SJCRH30 (cell line): ENCODE measurements at places on chromosomes 7 and 10.

GRCh38 chr10:110042891-110043290, 35.1 kb downstream of the ADD3 start:
- H3K4me1 ChIP-seq: no peaks in the 10 kb centered on the region
- H3K27ac ChIP-seq: no peak overlapping the region
- H3K36me3 ChIP-seq: no peaks in the 10 kb centered on the region
- DNase-seq: no peak
- no peaks in the 10 kb centered on the region for H3K27me3 ChIP-seq

- H3K36me3 ChIP-seq: no peaks in the 10 kb centered on the region
- peaks cover 18% of the 10 kb centered on the region for H3K4me1 ChIP-seq
- no peak overlapping the region for H3K4me3 ChIP-seq
- H3K27ac ChIP-seq: no peak overlapping the region
- no peak for DNase-seq
Measured at GRCh38 chr7:105799006-105799405, 77.4 kb downstream of the ATXN7L1 start.

- H3K4me1 ChIP-seq: peaks cover 6% of the 10 kb centered on the region
- DNase-seq: no peak
Measured at GRCh38 chr7:99440195-99440594, 1.5 kb downstream of the CPSF4 start.

DNA sequence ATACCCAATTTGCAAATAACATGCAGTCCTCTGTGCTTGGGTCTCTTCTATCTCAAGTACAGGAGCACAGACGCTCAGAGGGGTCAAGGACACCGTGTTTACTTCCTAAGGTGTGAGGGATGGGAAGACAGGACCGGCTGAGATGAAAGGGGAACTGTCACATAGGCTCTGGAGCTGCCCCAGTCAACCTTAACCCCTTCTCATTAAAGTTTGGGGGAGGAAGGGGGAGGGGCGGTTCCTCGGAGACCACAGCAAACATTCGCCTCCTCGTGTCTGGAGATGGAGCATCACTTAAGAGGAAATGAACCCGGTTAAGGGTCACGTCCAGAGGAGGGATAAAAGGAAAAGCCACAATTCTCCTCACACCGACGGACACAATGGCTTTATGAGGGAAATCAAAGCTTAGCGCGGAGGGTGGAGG, 1.1 kb downstream of the SH3PXD2A start:
- H3K27ac ChIP-seq: no peak overlapping the region; the same call in 1 of the 2 replicates
- peaks cover 24% of the 10 kb centered on the region for H3K4me1 ChIP-seq
- H3K36me3 ChIP-seq: no peaks in the 10 kb centered on the region
- DNase-seq: peak; percentile 49
- no peaks in the 10 kb centered on the region for H3K27me3 ChIP-seq

- DNase-seq: no peak
- no peak overlapping the region for H3K4me3 ChIP-seq
- no peaks in the 10 kb centered on the region for H3K36me3 ChIP-seq
- H3K4me1 ChIP-seq: no peaks in the 10 kb centered on the region
Measured at GRCh38 chr10:4329225-4329624, 496.8 kb upstream of the AKR1E2 start.

- peaks cover 8% of the 10 kb centered on the region for H3K27me3 ChIP-seq
- no peaks in the 10 kb centered on the region for H3K36me3 ChIP-seq
- no peak overlapping the region for H3K4me3 ChIP-seq
Measured at GRCh38 chr7:52959336-52959735, 76.1 kb upstream of the POM121L12 start.

- no peaks in the 10 kb centered on the region for H3K4me1 ChIP-seq
- H3K4me3 ChIP-seq: no peak overlapping the region
- no peaks in the 10 kb centered on the region for H3K36me3 ChIP-seq
- H3K27ac ChIP-seq: no peak overlapping the region
Measured at GRCh38 chr7:34902182-34902581, 135.1 kb downstream of the DPY19L1 start.

GRCh38 chr10:110160522-110160921, 46.9 kb upstream of the MXI1 start:
- DNase-seq: no peak
- H3K27me3 ChIP-seq: no peaks in the 10 kb centered on the region; the same call in 1 of the 2 replicates
- no peak overlapping the region for H3K4me3 ChIP-seq
- H3K27ac ChIP-seq: no peak overlapping the region

- peaks cover 6% of the 10 kb centered on the region; the same call in 1 of the 2 replicates for H3K36me3 ChIP-seq
- no peaks in the 10 kb centered on the region for H3K27me3 ChIP-seq
- H3K4me3 ChIP-seq: no peak overlapping the region
- H3K27ac ChIP-seq: no peak overlapping the region
- no peak for DNase-seq
Measured at GRCh38 chr10:18619016-18619415, 32.4 kb downstream of the NSUN6 start.

- H3K4me1 ChIP-seq: no peaks in the 10 kb centered on the region
- H3K27ac ChIP-seq: no peak overlapping the region
- DNase-seq: peak; percentile 69
- H3K36me3 ChIP-seq: no peaks in the 10 kb centered on the region
- H3K4me3 ChIP-seq: no peak overlapping the region
- H3K27me3 ChIP-seq: peaks cover 12% of the 10 kb centered on the region; the same call in 1 of the 2 replicates
Measured at GRCh38 chr7:153381275-153382040, 621.9 kb downstream of the ACTR3B start.

- H3K27ac ChIP-seq: no peak overlapping the region
- DNase-seq: no peak
- no peaks in the 10 kb centered on the region for H3K36me3 ChIP-seq
- no peak overlapping the region for H3K4me3 ChIP-seq
Measured at GRCh38 chr10:86316990-86317389, 49.6 kb downstream of the GRID1 start.

- H3K27ac ChIP-seq: no peak overlapping the region
- no peaks in the 10 kb centered on the region for H3K36me3 ChIP-seq
- peaks cover 4% of the 10 kb centered on the region; the same call in 1 of the 2 replicates for H3K4me1 ChIP-seq
- H3K4me3 ChIP-seq: no peak overlapping the region
- peak; percentile 60 for DNase-seq
Measured at GRCh38 chr10:24849501-24850299, 102.7 kb downstream of the PRTFDC1 start.

DNA sequence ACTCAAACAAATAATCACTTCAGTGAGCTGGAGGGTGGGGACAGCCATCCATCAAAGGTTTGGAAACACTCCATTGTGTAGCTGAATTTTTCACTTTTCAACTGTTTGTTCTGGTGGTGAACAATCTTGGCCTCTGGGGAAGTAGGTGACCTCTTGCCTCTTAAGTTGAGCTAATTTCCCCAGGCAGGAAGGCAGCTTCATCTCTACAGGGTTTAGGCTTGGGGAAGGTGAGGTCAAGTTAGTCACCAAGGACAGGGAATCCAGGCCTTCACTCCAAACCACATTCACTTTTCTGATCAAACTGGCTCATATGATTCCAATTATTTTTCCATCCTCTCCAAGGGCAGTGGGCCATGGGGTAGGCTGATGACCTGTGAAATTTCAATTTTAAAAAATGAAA, 138.3 kb upstream of the HABP2 start:
- no peak overlapping the region for H3K4me3 ChIP-seq
- no peaks in the 10 kb centered on the region for H3K4me1 ChIP-seq
- no peak for DNase-seq
- no peak overlapping the region for H3K27ac ChIP-seq
- no peaks in the 10 kb centered on the region; the same call in 1 of the 2 replicates for H3K27me3 ChIP-seq
- H3K36me3 ChIP-seq: no peaks in the 10 kb centered on the region

GRCh38 chr10:31020209-31020608, 11.5 kb downstream of the ZNF438 start:
- no peak overlapping the region for H3K27ac ChIP-seq
- H3K36me3 ChIP-seq: no peaks in the 10 kb centered on the region
- H3K4me1 ChIP-seq: no peaks in the 10 kb centered on the region; the same call in 1 of the 2 replicates
- DNase-seq: no peak
- no peak overlapping the region for H3K4me3 ChIP-seq

DNA sequence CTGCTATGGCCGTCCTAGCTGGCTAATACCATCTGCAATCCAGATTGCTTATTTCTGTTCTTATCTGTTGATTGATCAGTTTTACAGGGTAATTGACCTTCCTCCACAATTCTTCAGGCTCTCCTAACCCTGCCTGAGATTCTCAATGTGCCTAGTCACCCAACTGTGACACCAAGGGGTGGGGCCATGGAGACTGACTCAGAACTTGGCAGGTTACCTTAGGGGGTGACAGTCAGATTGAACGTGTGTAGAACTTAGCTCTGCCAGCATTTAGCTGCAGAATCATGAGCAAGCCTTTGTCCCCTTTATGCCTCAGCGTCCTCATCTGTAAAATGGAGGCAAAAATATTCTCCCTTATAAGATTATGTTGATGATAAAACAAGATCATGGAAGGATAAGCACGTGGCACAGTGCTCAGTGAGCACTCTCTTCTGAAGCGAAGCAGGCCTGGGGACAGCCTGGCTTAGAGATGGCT, 19.1 kb upstream of the LEP start:
- H3K27ac ChIP-seq: no peak overlapping the region
- H3K4me3 ChIP-seq: no peak overlapping the region
- H3K36me3 ChIP-seq: no peaks in the 10 kb centered on the region
- H3K4me1 ChIP-seq: peaks cover 6% of the 10 kb centered on the region; the same call in 1 of the 2 replicates

GRCh38 chr7:150751702-150752101, 14.5 kb downstream of the GIMAP5 start:
- no peak overlapping the region for H3K27ac ChIP-seq
- peaks cover 17% of the 10 kb centered on the region for H3K27me3 ChIP-seq
- DNase-seq: no peak
- no peak overlapping the region for H3K4me3 ChIP-seq
- H3K36me3 ChIP-seq: no peaks in the 10 kb centered on the region

GRCh38 chr10:99403674-99404073, 26.8 kb downstream of the GOT1 start:
- no peak for DNase-seq
- H3K36me3 ChIP-seq: peaks cover 52% of the 10 kb centered on the region
- no peaks in the 10 kb centered on the region for H3K27me3 ChIP-seq
- H3K4me1 ChIP-seq: no peaks in the 10 kb centered on the region
- H3K27ac ChIP-seq: no peak overlapping the region

GRCh38 chr10:101902032-101902819, 58.6 kb upstream of the KCNIP2 start:
- H3K4me1 ChIP-seq: peaks cover 31% of the 10 kb centered on the region
- H3K4me3 ChIP-seq: no peak overlapping the region
- no peaks in the 10 kb centered on the region for H3K36me3 ChIP-seq
- no peak overlapping the region for H3K27ac ChIP-seq
- no peak for DNase-seq

DNA sequence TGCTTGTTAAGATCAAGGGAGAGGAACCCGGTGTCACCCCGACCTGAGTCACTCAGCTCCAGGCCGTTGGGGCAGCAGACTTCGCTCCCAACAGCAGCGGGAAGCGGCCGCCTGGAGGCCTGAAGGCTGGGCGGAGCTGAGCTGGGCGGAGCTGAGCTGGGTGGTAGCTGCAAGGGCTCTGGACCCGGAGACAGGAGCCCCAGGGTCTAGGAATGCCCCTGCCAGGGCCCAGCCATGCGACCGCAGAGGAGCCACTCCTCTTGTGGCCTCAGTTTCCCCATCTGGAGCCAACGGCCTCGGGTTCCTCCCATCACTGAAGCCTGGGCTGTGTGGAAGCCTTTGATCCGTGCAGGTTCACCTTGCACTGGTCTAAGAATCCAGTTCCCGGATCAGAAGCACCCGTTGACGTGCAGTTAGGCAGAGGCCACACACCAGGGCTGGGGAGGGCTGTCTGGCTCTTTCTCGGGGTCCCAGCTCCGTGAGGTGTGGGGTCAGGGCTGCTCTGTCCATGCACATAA, 21.9 kb upstream of the DPYSL4 start:
- no peaks in the 10 kb centered on the region for H3K36me3 ChIP-seq
- no peaks in the 10 kb centered on the region for H3K4me1 ChIP-seq
- DNase-seq: no peak
- no peak overlapping the region for H3K4me3 ChIP-seq
- no peaks in the 10 kb centered on the region for H3K27me3 ChIP-seq

- H3K36me3 ChIP-seq: no peaks in the 10 kb centered on the region
- no peak overlapping the region for H3K4me3 ChIP-seq
- no peak overlapping the region for H3K27ac ChIP-seq
Measured at GRCh38 chr7:23016345-23017253, 2.7 kb upstream of the HYCC1 start.

- H3K27ac ChIP-seq: no peak overlapping the region
- no peaks in the 10 kb centered on the region; the same call in 1 of the 2 replicates for H3K27me3 ChIP-seq
- no peaks in the 10 kb centered on the region for H3K4me1 ChIP-seq
- H3K36me3 ChIP-seq: no peaks in the 10 kb centered on the region
Measured at GRCh38 chr7:29254591-29254990, 60.0 kb downstream of the CHN2 start.

DNA sequence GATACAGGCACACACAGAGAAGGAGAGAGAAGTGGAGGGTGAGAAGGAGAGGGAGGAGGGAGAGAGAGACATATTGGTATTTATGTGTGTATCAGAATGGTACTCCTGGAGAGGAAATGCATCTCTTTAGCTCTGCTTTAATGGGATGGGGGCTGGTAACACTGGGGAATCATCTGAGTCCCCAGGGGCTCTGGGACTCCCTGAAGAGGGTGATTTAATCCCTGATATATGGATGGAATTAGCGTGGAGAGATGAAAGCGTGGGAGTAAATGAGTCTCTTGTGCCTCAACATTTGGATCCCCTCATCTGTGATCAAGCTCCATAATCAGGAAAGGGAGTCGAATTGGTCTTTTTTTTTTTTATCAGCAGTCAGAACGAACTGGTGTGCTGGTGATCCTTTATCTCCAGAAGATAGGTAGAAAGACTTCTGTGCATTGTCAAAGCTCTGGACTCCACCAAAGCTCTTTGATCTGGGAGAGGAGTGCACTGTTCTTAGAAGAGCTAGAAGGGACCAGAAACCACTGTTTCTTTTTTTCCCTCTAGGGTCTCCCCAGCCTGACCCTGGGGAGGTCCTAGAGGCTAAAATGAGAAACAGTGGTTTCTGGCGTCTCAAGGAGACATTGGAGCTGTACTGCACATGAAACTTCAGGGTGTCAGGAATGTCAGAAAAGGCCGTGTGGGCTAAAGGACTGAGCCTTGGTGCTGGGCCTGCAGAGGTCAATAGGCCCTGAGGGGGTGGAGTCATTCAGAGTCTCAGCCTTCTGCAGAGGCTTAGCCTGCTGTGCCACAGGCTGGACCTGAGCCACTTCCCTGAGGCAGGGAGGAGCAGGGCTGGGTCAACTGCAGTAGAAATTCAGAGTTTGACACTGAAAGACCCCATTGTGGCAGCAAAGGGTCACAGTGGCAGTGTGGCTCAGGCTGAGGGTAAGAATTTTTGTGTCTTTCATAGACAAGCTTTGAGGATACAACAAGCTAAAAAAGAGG, 234.4 kb upstream of the SLC26A5 start:
- no peak overlapping the region for H3K4me3 ChIP-seq
- DNase-seq: peak; percentile 52
- H3K36me3 ChIP-seq: no peaks in the 10 kb centered on the region

DNA sequence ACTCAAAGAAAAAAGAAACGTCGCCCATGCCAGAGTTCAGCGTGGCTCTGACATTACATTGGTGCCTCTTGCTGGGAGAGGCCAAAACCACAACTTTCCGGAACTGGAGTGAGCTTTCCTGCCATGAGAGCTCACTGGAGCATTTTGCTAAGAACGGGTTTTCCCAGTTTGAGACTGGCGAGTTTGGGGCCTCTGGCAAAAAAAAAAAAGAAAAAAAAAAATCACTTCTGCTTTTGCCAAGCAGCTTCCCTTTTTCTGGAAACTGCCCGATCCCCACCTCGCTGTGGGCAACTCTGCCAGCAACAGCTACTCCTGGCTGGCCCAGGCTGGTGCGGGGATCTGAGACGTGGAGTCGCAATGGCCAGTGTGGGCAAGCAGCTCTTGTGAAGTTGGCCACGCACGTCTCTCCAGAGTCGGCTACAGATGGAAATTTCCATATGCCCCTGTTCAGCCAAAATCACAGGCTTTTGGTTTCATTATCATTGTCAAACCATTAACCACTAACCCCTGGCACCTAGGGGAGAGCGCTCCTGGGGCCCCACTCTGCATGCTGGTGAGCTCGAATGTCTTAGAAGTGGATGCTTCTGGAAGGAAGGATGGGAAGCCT, 25.7 kb downstream of the PRKAG2 start:
- H3K4me3 ChIP-seq: no peak overlapping the region
- H3K27ac ChIP-seq: no peak overlapping the region
- DNase-seq: no peak
- H3K36me3 ChIP-seq: no peaks in the 10 kb centered on the region
- H3K27me3 ChIP-seq: no peaks in the 10 kb centered on the region
- H3K4me1 ChIP-seq: no peaks in the 10 kb centered on the region
